ENCODE measurements at places on chromosomes 1 and 21.

GRCh38 chr1:56396581-56396980, 182.8 kb downstream of the PLPP3 start:
- no peak for DNase-seq

DNA sequence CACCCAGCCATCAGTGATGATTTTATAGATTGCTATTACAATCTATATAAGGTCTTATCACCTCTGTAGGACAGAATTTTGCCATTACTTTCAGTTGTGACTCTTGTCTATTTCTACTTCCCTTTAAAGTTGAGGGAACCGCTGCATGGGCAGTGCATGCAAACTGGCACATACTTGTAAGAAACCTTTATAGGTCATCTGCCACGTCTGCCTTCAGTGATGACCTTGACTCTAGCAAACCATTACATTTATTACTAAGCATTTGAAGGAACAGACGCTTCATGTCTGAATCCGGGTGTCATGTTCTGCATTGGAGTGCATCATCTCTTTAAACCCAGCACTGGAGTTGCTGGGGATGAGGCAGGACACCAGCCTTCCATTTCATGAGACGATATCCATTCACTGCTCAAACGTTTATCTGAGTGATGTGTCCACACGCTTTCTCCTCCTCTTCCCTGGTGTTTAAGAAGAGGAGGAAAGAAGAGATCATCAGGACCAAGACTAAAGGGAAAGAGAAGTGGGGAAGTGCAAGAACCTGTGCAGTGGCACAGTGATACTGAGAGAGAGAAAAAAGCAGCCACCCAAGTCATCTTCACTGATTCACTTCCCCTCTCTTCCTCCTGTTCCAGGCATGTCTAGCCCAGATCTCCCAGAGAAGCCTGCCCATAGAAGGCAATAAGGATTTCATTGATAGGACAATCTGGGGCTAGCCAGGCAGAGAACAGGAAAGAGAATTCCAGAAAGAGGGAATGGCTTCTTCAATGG, 14.1 kb downstream of the CCSAP start:
- no peak for DNase-seq

- no peak for DNase-seq
These were observed 17.6 kb downstream of the OLFML2B start for GRCh38 chr1:162006081-162006480.

DNA sequence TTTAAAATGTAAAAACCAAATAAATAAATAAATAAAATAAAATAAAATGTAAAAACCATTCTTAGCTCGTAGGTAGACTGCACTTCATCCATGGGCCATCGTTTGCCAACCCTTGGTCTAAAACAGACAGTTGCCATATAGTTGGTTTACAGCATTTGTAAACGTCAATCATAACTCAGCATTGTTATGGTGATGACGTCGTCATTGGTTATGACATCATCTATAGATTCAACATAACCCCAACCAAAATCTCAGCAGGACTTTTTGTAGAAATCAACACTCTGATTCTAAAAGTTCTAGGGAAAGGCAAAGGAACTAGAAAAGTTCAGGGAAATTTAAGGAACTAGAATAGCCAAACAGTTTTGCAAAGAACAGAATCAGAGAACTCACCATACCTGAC, 15.8 kb upstream of the SUMO3 start:
- no peak for DNase-seq

GRCh38 chr1:226002667-226003501, 3.7 kb upstream of the SDE2 start:
- DNase-seq = no peak

DNA sequence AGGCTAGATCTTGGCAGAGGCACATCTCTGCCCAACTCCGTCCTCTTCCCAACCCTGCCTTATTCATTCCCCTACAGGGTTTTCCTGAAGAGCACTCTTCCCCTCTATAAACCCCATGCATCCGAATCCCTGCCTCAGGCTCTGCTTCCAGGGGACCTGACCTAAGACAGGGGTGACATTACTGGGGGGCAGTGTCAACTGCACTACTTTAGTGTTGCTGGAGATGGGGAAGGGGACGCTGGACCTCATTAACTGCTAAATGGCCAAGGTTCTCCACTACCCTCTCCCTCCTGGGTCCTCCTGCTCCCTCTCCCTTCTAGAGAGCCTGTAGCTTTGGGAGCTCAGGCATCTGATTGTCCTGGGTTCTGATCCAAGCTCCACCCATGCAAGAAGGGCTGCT, 126.2 kb downstream of the GRIK3 start:
- no peak for DNase-seq

Measured in T-cell (primary cell).